ENCODE measurements at places on chromosomes 13 and 19. TPM values are rescaled to one million over a fixed set of nuclear protein-coding genes. Genes with fewer than 3 reads are reported as not detected.
A peak's percentile ranks its signal among the peaks of the same experiment; 100 is the strongest.

CBARP gene
- 0.32 TPM for total RNA-seq

- DNase-seq: no peak
- H3K27me3 ChIP-seq: no peaks in the 10 kb centered on the region
- H3K4me3 ChIP-seq: no peak overlapping the region
- no peaks in the 10 kb centered on the region for H3K36me3 ChIP-seq
- H3K27ac ChIP-seq: no peak overlapping the region
- no peaks in the 10 kb centered on the region for H3K4me1 ChIP-seq
These were observed 14.7 kb downstream of the MAG start for GRCh38 chr19:35306473-35307246.

CCL25 gene
- total RNA-seq: not detected

- H3K27me3 ChIP-seq: peaks cover 10% of the 10 kb centered on the region
- DNase-seq: no peak
- H3K36me3 ChIP-seq: no peaks in the 10 kb centered on the region
These were observed 5.5 kb upstream of the WTIP start for GRCh38 chr19:34475975-34476594.

DNA sequence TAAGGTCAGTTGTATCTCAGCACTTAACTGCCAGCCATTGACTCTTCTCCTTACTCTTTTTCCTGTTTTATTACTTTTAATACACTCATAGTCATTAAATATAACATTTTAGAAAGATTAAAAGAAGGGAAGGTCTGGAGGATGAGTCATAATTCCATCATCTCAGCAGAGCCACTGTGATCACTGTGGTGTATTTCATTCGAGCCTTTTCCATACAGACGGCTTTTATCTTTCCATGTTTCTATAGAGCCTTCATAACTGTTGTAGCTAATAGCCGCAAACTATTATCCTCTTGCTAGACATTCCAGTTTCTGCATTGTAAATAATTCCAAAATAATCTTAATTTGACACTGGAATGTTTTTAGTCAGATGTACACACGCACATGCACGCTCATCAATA is 4.7 kb upstream of the FLT1 start:
- H3K36me3 ChIP-seq: no peaks in the 10 kb centered on the region
- H3K4me3 ChIP-seq: no peak overlapping the region
- H3K4me1 ChIP-seq: peaks cover 11% of the 10 kb centered on the region
- H3K27ac ChIP-seq: no peak overlapping the region
- H3K27me3 ChIP-seq: peaks cover 39% of the 10 kb centered on the region

DNA sequence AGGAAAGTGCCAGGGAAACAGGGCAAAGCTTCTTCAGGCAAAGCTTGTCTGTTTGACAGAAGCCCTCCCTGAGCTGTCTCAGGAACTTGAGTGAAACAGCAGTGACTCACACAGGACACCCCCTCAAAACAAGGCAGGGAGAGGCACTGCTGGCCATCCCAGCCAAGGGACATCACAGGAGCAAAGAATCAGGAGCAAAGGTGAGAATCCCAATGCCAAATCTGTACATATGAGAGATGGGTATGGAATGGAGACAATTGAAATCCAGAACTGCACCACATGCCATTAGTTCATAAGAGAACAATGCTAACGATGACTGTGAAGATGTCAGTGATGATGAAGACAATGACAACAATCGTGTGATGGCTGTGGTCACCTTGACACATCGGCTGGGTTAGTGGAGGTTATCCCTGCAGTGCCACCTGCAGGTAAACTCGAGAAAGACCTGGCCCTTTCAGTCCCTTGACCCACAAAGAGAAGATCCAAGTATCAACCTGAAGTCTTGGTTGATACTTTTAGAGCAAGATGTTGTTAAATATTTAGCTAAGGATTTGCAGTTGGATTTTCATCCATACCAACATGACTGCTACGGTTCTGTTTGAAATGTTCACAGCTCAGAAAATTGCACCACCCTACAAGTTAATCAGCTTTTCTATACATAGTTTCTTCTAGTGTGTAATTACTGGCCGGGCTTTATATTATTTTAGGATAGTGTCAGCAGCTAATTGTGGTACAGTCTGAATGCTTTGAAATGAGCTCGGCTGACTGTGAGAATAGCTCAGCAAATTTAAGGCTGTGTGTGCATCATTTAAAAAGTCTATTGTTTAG is 42.0 kb upstream of the IPO5 start:
- H3K4me3 ChIP-seq: no peak overlapping the region
- no peaks in the 10 kb centered on the region for H3K36me3 ChIP-seq
- no peaks in the 10 kb centered on the region for H3K27me3 ChIP-seq
- H3K27ac ChIP-seq: no peak overlapping the region

DNA sequence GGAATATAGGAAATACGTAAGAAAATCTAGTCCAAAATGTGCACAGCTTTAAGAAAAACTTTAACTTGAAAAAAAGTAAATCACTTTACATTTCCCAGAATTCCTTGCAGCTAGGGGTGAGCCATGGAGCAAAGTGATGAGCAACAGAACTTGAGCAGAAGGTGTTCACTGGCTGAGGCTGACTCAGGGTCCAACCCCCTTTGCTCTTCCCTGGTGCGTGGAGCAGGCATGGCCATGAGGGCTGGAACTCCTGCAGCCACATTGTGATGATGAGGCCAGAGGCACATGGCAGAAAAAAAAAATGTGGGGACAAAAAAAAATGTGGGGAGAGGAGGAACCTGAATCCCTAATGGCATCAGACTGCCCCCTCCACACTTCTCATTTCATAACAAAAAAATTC is 9.9 kb upstream of the PLA2G4C start:
- H3K36me3 ChIP-seq: no peaks in the 10 kb centered on the region
- no peak for DNase-seq
- H3K27me3 ChIP-seq: no peaks in the 10 kb centered on the region
- H3K4me1 ChIP-seq: no peaks in the 10 kb centered on the region
- H3K27ac ChIP-seq: no peak overlapping the region

DNA sequence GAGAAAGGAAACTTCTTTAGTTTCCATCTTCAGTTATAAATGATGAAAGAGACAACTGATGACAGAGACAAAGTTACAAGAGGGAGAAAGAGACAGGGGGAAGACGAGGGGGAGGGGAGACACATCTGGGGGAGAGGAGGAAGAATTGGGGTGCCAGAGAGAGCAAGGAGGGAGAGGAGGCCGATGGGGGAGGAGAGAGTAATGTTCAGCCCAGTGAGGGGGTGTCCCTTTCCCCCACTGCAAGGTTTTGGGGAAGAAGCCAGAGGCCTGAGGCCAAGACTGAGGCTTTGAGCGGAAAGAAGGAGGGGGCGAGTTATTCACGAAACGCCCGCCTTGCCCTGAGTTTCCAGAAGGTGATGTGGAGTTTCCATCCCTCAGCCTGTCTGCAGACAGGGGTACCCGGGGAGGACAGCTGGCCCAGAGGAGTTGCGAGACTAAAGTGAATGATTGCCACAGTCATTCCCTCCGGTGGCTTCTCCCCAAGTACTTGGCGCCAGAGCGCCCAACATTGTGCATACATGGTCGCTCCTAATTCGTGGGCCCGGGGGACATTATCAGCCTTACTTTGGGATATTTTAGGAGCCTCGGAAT is 558 bp upstream of the PPAN start:
- no peaks in the 10 kb centered on the region for H3K27me3 ChIP-seq
- H3K27ac ChIP-seq: peak overlapping the region; percentile 88
- peak overlapping the region; percentile 67 for H3K4me3 ChIP-seq

FLT3 gene
- 0.55 TPM for total RNA-seq

ZNF112 gene
- total RNA-seq: 5.9 TPM

ADAT3 gene
- 33.6 TPM for total RNA-seq

ZNF584 gene
- total RNA-seq: 8.3 TPM

DNA sequence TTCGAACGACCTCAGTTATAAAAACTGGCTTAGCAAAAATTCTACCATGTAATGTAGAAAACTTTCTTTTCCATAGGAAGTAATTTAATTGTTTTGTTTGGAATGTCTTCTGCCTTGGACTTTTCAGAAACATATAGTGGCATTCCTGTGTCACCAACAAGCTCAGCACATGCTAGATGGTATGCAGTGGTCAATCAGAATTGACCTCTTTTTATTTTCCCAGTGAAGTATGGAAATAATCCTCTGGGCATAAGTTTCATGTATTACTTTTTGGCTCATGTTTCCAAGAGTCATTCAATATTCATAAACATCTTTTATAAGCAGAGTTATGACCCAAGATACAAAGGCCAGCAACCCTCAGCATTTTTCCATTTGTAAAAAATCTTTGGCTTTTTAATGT is 33.6 kb downstream of the NALCN start:
- H3K27me3 ChIP-seq: no peaks in the 10 kb centered on the region
- DNase-seq: no peak
- no peak overlapping the region for H3K27ac ChIP-seq
- no peaks in the 10 kb centered on the region for H3K4me1 ChIP-seq

Measured in transverse colon (tissue), 4 donors.